Jurkat, Clone E6-1 (cell line): ENCODE measurements at places on chromosomes 5 and 9.

- no peak for DNase-seq
Observed at GRCh38 chr9:77028478-77028877, 9.0 kb downstream of the FOXB2 start.

DNA sequence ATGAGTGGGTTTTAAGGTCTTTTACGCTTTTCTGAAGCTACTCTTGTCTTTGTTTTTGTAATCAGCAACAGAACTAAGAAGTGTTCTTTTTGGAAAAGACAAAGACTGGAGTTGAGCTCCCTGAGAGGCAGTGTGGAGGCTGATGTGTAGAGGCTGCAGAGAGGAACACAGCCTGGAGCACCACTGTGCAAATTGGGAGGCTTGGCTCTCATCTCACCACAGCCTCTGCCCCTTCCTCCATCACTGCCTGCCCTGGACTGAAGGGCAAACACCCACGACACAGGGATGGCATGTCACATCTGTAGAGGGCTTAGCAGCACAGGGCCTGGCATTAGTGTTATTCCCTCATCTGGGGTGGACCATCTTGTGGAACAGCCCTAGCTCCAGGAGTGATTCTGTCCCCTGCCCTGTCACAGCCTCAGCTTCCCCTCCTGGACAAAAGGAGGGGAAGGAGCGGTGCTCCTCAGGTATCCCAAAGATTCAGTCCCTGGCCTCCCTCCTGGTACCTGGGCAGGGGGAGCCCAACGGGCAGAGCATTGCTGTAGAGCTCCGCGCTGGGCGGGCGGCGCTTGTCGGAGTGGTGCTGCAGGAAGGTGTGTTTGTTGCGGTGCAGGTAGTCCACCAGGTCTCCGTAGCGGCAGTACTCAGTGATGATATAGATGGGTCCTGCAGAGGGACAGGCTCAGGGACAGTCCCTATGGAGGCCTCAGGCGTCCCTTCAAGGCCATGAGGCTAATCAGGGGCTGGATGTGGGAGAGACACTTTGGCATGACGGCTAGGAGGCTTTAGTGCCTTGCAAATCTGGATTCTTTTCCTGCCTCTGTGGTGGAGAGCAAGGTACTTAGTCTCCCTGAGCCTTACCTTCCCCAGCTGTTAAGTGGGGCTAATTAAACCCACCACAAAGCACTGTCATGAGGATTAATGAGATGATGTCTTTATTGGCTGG, 32.8 kb downstream of the PDGFRB start:
- no peak for DNase-seq

DNA sequence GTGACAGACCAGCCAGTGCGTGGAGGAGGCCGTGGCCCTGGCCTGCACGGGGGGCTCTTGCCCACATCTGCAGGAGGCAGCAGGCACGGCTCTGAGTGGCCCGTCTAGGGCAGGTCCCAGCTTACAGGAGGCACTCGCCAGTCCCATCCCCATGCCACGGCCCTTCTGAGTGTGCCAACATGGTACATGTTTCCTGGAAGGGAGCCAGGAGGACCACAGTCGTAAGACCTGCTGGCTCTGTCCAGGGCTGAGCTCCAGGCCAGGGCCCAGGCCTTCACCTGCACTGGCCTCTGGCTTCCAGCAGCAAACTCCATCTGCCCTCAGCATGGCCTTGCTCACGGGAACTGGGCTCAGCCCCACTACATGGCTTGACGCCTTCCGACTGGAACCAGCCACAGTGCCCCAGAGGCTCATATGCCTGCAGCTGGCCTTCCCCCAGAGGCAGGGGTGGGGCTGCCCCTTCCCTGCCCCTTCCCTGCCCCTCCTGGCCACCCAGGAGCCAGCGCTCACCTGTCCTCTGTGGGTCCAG, 3.8 kb downstream of the NKD2 start:
- DNase-seq: no peak

GRCh38 chr5:11483630-11484029, 420.6 kb downstream of the CTNND2 start:
- DNase-seq: no peak

DNA sequence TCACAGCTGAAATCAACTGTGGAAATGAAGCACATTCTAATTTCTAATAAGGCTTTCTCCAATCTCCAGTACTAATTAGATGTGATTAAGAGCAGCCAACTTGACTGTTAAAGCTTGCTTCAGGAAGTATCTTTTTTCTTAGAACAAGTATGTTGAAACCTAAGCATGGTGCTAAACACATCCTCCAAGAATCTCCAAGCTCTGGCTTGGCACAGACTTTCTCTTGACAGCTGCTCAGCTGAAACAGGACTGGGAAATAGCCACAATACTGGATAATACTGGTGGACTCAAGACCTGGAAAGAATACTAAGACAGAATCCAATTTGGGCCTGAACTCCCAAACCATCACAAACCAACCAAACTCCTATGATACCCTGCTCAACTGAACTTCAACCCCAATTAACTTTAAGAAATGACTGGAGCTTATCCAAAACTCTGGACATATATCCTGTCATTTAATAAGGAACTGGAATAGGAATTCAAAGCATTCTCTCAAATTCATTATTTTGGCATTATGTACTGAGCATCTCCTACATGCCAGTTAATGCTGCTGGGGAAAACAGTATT, 16.2 kb downstream of the PRKAA1 start:
- DNase-seq: no peak

GRCh38 chr9:589723-590122, 251.8 kb upstream of the DMRT1 start:
- DNase-seq: no peak

- peak; percentile 32 for DNase-seq
Observed at GRCh38 chr5:75933489-75933888, 149.7 kb upstream of the SV2C start.

DNA sequence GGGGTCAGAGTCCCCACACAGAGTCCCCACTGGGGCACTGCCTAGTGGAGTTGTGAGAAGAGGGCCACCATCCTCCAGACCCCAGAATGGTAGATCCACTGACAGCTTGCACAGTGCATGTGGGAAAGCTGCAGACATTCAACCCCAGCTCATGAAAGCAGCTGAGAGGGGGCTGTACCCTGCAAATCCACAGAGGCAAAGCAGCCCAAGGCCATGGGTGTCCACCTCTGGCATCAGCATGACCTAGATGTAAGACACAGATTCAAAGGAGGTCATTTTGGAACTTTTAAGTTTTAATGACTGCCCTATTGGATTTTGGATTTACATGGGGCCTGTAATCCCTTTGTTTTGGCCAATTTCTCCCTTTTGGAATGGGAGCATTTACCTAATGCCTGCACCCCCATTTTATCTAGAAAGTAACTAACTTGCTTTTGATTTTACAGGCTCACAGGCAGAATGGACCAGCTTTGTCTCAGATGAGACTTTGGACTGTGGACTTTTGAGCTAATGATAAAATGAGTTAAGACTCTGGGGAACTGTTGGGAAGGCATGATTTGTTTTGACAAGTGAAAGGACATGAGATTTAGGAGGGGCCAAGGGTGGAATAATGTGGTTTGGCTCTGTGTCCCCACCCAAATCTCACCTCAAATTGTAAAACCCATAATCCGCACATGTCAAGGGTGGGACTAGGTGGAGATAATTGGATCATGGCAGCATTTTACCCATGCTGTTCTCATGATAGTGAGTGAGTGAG, 56.3 kb upstream of the ITGA1 start:
- DNase-seq: no peak

GRCh38 chr5:67021031-67021430, 175.6 kb downstream of the CD180 start:
- DNase-seq: no peak

GRCh38 chr5:97840643-97841042, 657.6 kb upstream of the RIOK2 start:
- no peak for DNase-seq

DNA sequence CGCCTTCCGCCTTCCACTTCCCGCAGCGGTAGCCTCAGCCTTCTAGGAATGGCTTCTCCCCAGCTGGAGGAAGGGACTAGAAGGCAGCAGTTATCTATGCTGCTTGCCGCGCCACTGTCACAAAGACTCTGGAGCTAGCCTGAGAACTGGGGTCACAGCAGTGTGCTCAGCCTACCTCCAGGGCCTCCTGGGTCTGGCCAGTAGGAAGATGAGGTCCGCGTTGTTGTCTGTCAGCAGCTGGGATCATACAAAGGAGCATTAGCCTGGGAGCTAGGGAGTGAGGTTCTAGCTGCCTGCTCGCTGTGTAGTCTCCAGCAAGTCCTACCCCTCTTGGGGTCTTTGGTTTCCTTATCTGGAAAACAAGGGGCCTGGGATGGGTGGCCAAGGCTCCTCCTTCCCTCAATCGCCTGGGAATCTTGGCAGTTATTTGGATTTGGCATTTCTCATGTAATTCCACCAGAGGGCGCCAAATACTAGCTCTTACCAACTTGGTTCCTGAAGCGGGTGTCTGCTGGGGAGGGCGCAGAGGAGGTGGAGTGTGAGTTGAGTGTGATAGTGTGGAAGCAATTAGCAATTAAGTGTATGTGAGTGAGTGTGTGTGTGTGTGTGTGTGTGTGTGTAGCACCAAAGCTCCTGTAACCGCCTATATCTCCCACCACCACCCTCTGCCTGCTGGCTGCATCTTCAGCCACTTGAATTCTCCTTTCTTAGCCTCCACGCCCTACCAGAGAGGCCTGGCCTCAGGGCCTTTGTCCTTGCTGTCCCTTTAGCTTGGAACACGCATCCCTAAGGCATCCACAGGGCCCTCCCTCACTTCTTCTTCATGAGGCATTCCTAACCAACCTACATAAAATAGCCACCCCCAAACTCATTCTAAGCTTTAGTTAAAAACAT, 97.1 kb downstream of the ENTREP1 start:
- peak; percentile 44 for DNase-seq

DNA sequence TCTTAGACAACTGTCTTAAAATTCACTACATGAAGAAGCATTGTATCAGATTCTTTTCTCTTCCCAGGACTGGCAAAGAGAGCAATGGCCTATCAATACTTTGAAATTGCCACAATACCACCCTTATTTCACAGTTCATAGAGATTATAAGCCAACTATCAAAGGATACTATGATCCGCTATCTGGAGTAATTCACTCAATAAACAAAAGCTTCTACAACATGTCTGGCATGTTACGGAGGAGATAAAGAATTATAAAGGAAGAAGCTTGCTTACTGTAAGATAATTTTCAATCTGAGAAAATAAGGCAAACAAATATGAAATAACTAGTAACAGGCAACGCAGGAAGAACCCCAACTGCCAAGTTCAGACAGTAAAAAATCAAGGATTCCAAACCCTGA, 114.8 kb downstream of the GNAQ start:
- DNase-seq: no peak

DNA sequence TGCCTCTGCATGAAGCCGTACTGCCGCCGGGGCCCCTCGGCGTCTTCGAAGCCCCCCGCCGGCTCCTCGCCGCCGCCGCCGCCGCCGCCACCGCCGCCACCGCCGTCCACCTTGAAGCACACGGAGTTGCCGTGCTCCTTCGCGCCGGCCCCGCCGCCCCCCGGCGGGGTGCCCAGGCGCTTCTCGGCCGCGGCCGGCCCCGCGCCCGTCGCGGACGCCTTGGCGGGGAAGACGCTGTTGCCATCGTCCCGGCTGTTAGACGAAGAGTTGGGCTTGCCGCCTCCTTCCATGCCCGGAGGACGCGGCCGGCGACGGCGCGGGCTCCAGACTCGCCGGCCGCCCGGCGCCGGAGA, 400 bp downstream of the HCN1 start:
- no peak for DNase-seq

DNA sequence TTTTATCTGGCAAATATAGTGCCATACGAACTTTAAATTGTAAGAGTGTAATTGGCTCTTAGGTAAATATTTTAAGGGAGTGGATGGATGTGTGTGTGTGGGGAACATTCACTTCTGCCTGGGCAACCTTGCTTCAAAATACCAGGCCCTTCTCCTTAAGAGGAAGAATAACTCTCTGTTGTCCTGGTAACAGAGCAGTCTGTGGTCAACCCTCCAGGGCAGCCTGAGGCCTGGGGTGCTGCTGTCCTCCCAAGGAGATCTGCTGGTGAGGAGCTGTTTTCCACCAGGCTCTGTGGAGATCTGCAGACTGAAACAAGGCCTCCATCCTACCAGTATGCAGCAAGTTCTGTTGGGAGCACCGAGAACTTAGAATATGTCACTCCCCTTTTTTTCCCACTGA, 325.2 kb downstream of the PSAT1 start:
- DNase-seq: no peak

DNA sequence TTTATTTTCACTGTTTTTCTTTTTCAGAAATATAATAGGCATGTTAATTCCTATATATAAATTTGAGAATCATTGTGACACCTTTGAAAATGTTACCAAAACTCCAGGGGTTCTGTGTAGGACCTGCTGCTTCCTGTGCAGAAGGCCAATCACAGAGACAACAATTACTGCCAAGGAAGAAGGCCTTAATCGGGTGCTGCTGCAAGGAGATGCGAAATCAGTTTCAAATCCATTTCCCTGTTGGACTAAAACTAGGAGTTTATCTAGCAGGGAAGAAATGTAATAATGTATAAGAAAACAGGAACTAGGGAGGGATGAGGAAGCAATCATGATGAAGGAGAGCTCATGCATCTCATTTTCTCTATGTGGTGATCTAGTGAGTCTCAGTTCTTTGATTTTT, 209.7 kb upstream of the NUDT12 start:
- DNase-seq: no peak

GRCh38 chr5:136082390-136083193, 50.1 kb upstream of the SMAD5 start:
- no peak for DNase-seq

DNA sequence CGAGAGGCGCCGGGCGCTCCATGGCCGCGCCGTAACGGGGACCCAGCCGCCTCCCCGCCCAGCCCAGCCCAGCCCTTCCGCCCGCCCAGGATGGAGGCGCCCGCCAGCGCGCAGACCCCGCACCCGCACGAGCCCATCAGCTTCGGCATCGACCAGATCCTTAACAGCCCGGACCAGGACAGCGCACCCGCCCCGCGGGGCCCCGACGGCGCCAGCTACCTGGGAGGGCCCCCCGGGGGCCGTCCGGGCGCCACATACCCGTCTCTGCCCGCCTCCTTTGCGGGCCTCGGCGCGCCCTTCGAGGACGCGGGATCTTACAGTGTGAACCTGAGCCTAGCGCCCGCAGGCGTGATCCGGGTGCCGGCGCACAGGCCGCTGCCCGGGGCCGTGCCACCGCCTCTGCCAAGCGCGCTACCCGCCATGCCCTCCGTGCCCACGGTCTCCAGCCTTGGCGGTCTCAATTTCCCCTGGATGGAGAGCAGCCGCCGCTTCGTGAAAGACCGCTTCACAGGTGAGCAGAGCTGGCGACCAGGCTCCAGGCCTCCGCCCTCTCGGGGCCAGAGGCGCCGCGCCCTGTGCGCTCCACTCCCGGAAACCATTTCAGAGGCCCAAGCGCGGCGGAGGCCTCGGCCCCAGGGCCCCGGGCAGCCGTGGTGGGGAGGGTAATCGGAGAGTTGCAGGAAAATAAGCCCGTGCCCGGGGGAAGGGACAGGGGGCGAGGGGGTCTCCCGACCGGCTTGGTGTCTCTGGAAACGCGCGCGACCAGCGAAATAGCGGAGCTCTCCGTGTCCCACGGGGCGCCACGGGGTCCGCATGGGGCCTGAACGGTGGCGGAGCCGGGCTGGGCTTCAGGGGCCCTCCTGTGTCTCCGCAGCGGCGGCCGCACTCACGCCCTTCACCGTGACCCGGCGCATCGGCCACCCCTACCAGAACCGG, 496 bp downstream of the TLX3 start:
- no peak for DNase-seq
